ENCODE measurements at places on chromosomes 12 and 14. TPM values are rescaled to one million over a fixed set of nuclear protein-coding genes. Genes with fewer than 3 reads are reported as not detected.

The RNU4-1 gene
- under 0.01 TPM for total RNA-seq

The FOXM1 gene
- total RNA-seq, result 3.8 TPM

The SYCP3 gene
- not detected for total RNA-seq

The PLEKHG3 gene
- 47.5 TPM for total RNA-seq

The SCN8A gene
- total RNA-seq, result 33.6 TPM

The KLRC4 gene
- not detected for total RNA-seq

The SERPINA1 gene
- total RNA-seq, result 6.8 TPM

The TRHDE gene
- 23.5 TPM for total RNA-seq

The LAG3 gene
- 0.60 TPM for total RNA-seq

The FLRT2 gene
- total RNA-seq, result 89.6 TPM
